ENCODE measurements at places on chromosomes 7 and 10.

DNA sequence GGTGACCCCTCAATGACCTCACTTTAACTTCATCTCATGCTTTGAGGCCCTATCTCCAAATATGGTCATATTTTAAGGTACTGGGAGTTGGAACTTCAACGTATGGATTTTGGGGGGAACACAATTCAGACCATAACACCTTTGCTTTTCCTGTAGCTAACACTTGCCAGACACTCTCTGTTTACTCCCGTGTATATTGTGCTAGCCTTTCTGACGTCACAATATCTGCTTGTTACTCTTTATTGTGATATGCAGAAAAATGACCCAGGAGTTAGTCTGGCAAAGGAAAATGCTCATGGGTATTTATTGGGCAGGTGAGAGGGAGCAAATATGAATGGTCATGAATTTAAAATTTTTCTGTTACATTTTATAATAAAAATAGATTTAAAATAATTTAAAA, 45.7 kb upstream of the KCND2 start:
- DNase-seq, result no peak

- no peak for DNase-seq
These were observed 12.6 kb downstream of the NT5C2 start for GRCh38 chr10:103180491-103180890.

DNA sequence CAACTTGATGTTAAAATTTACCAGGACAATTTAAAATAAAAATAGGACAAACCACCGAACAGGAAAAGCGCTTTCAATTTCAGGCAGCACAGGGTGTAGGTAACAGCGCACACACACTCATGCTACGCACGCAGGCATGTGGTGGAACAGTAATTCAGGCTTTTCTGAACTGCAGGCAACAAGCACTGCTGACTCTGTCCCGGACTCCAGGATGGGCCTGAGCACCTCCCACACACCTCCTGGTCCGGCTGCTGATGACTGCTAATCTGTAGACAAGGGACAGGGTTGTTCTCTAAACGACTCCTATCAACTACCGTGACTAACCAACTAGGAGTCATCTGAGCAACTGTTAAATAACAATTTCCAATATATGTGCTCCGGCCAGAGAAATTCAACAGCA, 192.6 kb upstream of the FRMD4A start:
- no peak for DNase-seq

DNA sequence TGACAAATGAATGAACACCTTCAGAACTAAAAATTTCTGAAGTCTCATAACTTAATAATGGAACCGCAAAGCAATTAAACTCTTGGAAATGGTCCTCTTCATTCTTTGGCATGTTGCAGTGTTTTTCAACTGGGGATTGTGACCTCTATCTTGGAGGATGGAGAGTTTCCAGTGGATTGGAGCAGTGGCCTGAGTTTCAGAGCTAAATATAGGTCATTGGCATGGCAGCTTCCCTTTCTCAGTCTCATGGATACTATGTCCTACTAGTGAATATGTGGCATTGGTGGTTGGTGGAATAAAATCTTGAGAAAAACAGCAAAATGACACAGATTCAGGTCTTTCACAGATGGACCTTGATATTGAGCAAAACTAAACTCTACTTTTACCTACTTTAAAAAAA, 24.1 kb upstream of the EPC1 start:
- no peak for DNase-seq

GRCh38 chr10:124949543-124949942, 7.6 kb downstream of the ZRANB1 start:
- no peak for DNase-seq

DNA sequence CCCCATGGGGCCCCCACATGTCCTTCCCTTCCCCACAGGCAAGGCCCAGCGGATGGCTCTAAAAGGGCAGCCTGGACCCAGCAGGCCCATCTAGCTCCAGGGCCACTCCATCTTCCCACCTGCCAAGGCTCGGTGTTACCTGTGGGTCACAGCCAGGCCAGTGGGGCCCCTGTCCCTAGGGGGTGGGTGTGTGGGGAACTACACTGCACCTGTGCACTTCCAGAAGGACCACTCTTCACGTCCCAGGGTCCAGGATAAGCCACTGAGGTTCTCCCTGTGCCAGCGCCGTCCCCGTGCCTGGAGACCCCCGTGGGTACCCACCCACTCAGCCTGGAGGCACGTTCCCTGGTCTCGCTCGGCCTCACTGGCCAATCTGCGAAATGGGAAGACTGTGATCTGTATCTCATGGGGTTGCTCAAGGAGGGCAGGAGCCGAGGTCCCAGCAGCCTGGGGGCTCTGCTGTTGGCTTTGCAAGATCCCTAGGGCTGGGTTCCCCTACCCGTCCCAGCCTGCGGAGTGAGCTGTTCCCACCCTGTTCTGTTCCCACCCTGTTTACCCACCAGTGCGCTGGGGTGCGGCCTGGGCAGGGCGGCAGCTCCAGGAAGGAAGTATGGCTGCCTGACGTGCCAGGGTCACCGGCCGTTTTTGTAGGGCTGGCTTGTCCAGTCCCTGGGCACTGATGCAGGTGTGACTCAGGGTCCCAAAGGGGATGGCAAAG, 4.6 kb downstream of the PWWP2B start:
- DNase-seq, result no peak

DNA sequence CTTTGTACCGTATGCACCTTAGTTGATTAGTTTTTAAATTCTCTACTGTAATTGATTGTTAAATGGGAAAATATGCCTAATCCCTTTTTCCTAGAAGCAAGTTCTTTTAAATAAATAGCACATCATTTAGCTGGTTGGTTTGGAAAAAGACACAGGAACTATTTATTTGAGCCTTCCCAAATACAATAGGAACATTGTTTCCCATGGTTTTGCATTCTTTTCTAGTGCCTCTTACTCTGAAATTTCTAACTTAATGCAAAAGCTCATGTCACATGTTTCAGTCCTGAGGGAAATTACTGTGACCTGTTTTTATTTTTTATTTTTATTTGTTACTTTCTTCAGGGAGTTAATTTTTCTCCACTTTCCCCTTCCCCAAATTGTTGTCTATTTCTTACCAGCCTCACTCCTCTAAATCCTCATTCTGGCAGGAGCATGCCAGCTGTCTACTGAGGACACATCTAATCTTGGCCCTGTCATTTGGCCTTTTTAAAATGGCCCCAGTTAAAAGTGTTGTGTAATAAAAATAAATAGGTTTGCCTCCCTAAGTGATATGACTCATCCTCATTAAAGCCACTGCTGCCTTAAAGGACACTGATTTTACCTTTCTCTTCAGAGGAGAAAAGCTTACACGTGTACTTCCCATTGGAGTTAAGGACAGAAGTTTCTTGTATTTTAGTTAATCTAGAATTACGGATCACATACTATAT, 94.5 kb downstream of the PPP1R3A start:
- no peak for DNase-seq

Measured in stimulated activated CD4-positive, alpha-beta T cell treated with anti-CD3 and anti-CD28 coated beads, Interleukin-1b, Interleukin-23, amount 100 ng/mL, for 4 hours (primary cell).